BJ (cell line): ENCODE measurements at places on chromosomes 1 and 21.
A peak's percentile ranks its signal among the peaks of the same experiment; 100 is the strongest.

GRCh38 chr1:106621853-106622252, 434.6 kb upstream of the PRMT6 start:
- no peak for DNase-seq

- no peak for DNase-seq
These were observed 57.8 kb upstream of the KCNJ6 start for GRCh38 chr21:37974081-37974480.

- DNase-seq = no peak
These were observed 12.2 kb downstream of the ZNF697 start for GRCh38 chr1:119635811-119636390.

GRCh38 chr1:233998456-233998855, 94.0 kb downstream of the SLC35F3 start:
- no peak for DNase-seq

- no peak for DNase-seq
These were observed 76.9 kb downstream of the MRPL37 start for GRCh38 chr1:54276617-54277450.

DNA sequence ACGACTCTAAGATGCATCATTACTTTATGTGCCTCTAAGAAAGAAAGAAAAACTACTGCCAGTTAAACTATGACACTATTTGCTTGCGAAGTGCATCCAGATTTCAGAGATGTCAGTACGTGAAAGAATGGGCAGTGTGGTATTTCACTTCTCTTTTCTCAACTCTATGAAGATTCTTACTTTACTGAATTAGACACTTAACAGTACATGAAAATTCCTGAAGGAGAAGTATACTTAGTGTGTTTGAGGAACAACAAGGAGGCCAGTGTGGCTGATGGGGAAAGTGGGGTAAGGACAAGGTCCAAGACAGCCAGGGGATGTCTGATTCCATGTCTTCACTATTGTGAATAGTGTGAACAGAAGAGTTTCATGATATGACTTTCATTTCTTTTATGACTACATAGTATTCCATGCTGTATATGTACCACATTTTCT, 53.9 kb upstream of the HSD17B7 start:
- DNase-seq = no peak

DNA sequence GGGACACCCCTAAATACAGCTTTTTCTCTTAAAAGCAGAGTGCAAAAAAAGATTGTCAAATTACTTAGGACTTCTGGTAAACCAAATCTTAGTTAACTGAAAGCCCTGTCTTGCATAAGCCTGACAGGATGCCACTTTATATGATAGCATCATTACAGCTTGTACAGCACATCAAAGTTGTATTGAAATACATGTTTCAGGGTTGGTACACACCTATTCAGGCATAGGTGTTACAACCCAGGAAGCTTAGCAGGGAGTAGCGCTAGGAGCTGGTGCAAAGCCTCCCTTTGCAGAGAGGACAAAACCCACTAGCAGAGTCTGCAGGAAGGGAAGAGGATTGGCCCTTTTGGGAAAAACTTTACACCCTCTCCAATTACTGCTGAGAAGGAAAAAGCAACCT, 258.9 kb upstream of the SGIP1 start:
- no peak for DNase-seq

- DNase-seq = no peak
These were observed 215.6 kb downstream of the SPATA17 start for GRCh38 chr1:217846733-217847132.

GRCh38 chr21:16563795-16564194, 834.0 kb downstream of the USP25 start:
- DNase-seq = no peak

GRCh38 chr1:14479865-14480264, 118.6 kb upstream of the KAZN start:
- no peak for DNase-seq

DNA sequence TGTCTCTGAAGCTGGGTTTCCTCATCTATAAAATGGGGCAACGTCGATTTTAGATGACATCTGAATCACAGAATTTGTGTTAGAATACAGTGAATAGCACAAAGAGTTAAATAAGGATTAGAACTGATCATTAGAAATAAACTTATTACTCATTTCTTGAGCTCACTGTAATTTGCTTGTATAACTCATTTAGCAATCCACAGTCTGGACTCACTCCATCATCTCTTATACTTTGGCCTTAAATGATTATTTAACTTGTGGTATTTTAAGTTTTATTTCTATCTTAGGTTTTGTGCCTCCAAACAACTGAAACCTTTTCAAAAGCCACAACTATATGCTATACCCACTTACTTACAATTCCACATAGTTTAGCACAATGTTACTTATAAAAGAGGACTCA, 128.0 kb downstream of the CDC42BPA start:
- no peak for DNase-seq

DNA sequence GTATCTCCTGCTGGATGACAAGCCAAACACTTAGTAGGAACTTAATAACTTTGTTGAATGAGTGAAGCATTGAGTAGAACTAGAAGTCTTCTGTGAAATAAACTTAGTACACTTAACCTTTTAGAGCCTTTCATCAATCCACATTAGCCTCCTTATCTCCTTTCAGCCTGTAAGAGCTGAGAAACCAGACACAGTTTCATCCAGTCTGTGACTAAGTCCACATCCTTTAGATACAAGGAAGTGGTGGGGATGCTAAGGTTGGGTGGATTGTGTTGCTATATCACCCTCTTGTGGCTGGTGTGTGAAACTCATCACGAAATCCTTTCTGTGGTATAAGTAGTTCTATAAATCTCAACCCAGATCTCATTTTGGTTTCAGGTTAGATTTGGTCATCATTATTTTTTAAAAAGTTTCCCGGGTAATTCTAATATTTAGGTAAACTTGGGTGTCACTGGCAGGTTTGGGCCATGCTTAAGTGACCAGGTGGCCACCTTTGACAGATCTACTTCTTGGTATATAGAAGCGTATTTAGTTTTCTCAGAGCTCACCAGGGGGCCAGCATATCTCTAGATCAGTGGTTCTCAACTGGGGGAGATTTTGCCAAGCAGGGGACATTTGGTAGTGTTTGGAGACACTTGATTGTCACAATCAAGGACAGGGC, 27.8 kb upstream of the CD84 start:
- peak; percentile 4 for DNase-seq

- no peak for DNase-seq
These were observed 30.4 kb downstream of the VAV3 start for GRCh38 chr1:107934578-107934977.

- DNase-seq = no peak
These were observed 4.2 kb upstream of the GNB1 start for GRCh38 chr1:1895060-1895418.

- no peak for DNase-seq
These were observed 407 bp upstream of the PIGV start for GRCh38 chr1:26787381-26787705.

DNA sequence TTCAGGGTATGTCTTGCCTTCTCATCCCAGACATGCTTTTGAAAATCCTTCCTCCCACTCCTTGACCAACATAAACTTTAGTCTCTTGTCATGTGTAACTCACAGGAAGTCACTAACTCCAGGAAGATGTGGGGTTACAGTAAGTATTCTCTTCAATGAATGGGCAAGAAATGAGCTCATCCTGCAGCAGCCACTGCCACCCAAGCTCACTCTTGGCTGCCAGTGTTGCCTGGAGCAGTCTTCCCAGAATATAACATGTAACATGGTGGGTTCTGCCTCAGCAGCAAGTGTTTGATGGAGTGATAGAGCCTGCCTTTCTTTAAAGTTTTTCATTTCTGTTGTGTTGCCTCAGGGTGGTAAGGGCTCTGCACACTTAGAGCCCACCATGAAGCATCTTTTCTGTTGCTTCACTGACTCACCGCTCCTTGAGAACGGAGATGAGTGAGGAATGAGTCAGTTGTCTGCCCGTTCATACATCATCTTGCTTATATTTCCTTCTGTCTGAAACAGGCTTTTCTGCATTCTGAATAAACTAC, 187.0 kb downstream of the TPR start:
- DNase-seq = peak; percentile 58

DNA sequence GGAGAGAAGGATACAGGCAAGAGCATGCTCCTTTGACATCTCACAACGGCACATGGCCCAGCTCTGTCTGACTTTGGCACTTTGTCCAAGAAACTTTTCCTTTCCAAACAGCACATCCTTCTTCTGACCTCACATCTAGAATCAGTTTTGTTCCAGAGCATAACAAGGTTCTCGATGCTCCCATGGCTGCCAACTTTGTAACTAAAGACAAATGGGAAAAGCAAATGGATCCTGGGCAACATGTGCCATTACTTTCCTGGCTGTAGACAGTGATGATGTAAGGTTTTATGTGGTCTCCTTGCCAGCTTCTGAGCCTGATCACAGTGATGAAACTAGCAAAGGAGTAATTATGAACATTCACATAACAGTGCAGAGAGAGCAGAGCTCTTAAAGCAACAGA, 171.8 kb upstream of the C1orf87 start:
- DNase-seq = no peak

GRCh38 chr1:99944192-99944591, 25.6 kb upstream of the SLC35A3 start:
- no peak for DNase-seq

DNA sequence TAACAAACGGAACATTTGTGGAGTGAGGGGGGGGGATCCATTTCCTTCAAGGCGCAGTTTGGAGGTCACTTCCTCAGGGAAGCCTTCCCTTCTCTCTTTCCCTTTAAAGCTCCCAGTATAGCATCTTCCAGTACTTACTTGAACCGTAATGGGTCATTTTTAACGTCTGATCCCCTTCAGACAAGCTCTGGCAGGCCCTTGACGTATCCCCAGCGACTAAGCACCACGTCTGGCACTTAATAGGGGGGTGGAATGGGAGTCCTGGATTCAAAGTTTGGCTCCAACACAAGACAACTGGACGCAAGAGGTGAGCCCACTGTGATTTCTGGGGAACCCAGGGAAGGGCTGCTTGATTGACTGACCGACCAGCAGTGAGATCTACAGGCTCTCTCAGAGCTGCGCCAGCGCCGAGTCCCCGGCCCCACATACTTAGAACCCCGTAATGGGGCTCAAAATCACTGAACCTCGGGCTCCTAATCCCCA, 441 bp downstream of the YARS1 start:
- no peak for DNase-seq

DNA sequence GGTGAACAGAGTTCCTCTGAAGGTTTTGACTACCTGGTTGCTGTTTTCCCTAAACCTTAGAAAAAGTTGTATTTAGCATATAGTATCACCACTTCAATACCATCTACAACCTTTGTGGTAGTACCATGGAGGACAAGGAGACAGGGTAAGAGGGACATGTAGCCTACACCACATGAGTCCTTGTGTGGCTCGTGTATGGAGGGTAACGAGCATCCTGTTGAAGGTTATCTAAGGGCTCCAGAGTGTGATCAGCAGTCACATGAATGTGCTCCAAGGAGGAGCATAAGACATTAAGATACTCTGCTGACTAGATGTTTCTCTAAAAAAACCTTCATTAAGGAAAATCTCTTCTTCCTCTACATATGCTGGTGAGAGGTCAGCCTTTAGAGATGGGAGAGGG, 67.3 kb downstream of the VCAM1 start:
- no peak for DNase-seq

DNA sequence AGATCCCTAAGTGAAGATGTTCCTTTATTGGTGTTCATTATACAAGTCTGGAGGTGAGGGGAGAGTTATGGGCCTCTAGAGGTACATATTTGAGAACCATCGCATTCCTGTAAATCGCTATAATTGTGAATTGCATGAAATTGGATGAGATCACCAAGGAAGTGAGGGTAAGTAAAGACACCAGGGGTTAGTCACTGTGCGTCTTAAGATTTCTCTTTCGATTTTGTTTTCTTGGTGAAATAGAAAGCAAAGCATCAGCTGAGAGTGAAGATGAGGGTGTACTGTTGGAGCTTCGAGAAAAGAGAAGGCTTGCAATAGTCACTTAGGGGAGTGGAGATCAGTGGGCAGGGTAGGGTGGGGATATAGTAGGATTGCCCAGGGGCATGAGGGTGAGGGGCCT, 82.1 kb downstream of the RAVER2 start:
- DNase-seq = no peak

GRCh38 chr1:54772951-54773350, 8.6 kb upstream of the PARS2 start:
- no peak for DNase-seq

GRCh38 chr1:107600607-107601160, 364.3 kb downstream of the VAV3 start:
- no peak for DNase-seq

GRCh38 chr1:113786069-113786468, 26.2 kb downstream of the RSBN1 start:
- DNase-seq = no peak

GRCh38 chr1:95003433-95003738, 69.4 kb downstream of the ALG14 start:
- DNase-seq = no peak

- no peak for DNase-seq
These were observed 99.7 kb downstream of the PRDM16 start for GRCh38 chr1:3168678-3169077.

DNA sequence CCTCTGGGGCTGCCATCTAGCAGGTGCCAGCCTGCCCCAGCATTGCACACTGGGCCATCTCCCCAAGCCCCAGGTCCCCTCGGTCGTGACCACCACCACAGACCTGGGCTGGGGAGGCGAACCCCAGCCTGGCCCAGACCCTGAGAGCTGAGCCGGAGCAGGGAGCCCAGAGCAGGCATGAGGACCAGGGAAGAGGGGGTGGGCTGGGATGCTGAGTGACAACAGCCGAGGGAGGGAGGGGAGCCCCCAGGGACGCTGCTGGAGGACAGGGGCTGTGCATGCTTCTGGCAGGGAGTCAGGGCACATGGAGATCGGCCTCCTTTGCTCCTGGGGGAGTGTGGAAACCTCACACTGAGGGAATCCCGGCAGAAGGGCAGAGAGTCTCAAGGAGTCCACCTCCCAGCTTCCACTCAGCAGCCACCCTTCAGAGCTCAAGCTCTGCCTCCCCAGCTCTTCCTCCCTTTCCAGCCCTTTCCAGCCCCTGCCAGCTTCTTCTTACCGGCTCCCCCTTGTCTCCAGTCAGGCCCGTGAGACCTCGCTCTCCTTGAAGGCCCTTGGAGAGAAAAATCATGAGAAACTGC, 23.7 kb upstream of the PEF1 start:
- no peak for DNase-seq

DNA sequence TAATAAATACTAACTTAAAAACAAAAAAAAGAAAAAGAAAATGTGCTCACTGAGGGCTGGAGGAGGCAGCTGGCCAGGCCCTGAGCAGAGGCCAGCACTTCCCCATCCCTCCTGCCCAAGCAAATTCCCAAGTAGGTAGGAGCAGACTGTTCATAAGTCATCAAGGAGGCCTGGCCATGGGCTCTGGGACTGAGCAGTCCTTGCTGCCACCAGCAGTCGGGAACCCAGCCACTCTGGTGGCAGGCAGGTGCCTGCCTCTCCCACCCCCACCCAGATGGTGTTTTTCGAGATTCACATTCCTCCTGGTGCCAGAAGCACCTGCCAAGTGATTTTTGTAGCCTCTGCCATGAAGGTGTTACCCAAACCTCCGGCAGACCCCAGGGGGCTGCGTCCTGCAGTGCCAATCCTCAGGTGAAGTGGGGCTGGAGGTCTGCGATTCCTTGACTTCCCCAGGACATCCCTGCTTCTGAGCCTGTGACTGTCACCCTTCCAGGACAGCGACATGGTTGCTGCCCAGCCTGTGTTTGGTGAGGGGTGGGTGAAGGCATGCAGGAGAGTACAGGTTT, 204.2 kb upstream of the TMEM51 start:
- no peak for DNase-seq

- peak; percentile 60 for DNase-seq
These were observed 92.1 kb downstream of the LRRC8C start for GRCh38 chr1:89725011-89725370.
